ENCODE measurements at places on chromosomes 4 and X. TPM values are rescaled to one million over a fixed set of nuclear protein-coding genes. Genes with fewer than 3 reads are reported as not detected.

GRCh38 chr4:5120067-5120466 is 68.8 kb downstream of the STK32B start:
- no peak overlapping the region for H3K27ac ChIP-seq
- H3K4me3 ChIP-seq: no peak overlapping the region
- DNase-seq: no peak

CFAP299 gene
- total RNA-seq: not detected

AFAP1 gene
- total RNA-seq: 57.6 TPM

GRCh38 chr4:98546910-98547594 is 111.4 kb downstream of the TSPAN5 start:
- no peak overlapping the region for H3K4me3 ChIP-seq
- H3K27ac ChIP-seq: no peak overlapping the region
- no peak for DNase-seq
- peaks cover 24% of the 10 kb centered on the region for H3K4me1 ChIP-seq

DNA sequence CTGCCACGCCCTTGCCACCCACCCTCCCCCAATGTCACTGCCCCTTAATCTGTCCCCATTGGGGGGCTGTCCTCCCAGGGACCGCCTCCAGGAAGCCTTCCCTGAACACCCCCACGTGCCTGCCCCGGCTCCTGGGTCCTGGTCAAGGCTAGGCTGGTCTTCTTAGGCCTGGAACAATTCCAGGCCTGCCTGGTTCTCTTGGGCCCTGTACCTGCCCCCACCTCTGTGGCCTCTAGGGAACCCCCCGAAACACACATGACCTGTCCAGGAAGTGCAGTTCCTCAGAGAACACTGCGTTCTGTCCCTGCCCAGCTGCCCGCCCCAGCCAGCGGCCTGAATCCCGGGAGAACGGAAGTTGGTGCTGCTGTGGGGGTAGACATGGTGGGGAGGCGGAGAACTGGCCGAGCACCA is 5.1 kb downstream of the MXD4 start:
- no peaks in the 10 kb centered on the region for H3K4me1 ChIP-seq
- H3K36me3 ChIP-seq: no peaks in the 10 kb centered on the region
- DNase-seq: peak; percentile 6
- H3K4me3 ChIP-seq: no peak overlapping the region
- H3K27ac ChIP-seq: no peak overlapping the region

GRCh38 chrX:63050225-63050624 is 300.9 kb downstream of the SPIN4 start:
- H3K27ac ChIP-seq: no peak overlapping the region
- no peaks in the 10 kb centered on the region for H3K27me3 ChIP-seq
- H3K36me3 ChIP-seq: no peaks in the 10 kb centered on the region
- H3K4me1 ChIP-seq: no peaks in the 10 kb centered on the region
- no peak overlapping the region for H3K4me3 ChIP-seq
- no peak for DNase-seq

DNA sequence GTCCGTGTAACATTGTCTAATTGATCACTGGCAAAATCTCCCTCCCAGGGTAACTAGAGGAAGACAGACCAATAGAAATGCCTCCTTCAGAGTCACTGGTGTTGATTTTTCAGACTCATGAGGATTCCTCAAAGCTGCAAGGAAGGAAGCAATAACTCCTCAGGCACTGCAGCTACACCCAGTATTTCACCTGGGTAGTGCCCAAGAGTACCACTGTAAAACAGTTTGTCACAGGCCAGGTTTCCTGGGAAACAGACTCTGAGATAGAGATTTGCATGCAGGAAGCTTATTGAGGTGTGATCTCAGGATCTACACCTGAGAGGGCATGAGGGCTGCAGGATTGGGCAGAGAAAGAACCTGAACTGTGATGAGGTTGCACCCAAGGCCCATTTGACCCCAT is 240.7 kb upstream of the ATP6AP2 start:
- H3K4me1 ChIP-seq: no peaks in the 10 kb centered on the region
- no peak overlapping the region for H3K4me3 ChIP-seq
- DNase-seq: no peak
- H3K27ac ChIP-seq: no peak overlapping the region

SLC9B2 gene
- 37.9 TPM for total RNA-seq

GRCh38 chr4:79917246-79917645 is 155.8 kb downstream of the ANTXR2 start:
- H3K27me3 ChIP-seq: peaks cover 5% of the 10 kb centered on the region
- H3K27ac ChIP-seq: no peak overlapping the region
- H3K36me3 ChIP-seq: no peaks in the 10 kb centered on the region
- peak; percentile 33 for DNase-seq
- H3K4me1 ChIP-seq: peaks cover 15% of the 10 kb centered on the region
- no peak overlapping the region for H3K4me3 ChIP-seq

DNA sequence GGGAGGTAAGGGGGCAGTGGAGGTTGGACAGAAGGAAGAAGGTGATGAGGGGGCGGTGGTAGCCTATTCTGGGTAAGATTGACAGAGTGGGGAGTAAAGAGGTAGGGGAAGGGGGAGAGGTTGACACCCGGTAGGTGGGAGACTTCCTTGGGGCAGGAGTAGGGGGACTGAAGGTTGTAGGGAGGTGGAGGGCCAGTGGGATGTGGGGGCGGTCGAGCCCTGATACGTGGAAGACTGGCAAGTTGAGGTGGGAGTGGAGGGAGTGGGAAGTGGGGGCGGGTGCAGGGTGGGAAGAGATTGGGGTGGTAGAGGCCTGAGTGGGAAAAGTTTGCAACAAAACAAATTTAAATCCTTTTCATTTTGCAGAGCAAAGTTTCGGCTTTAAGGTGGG is 1.7 kb downstream of the GCNA start:
- H3K27me3 ChIP-seq: no peaks in the 10 kb centered on the region
- peak overlapping the region; percentile 58 for H3K27ac ChIP-seq
- H3K36me3 ChIP-seq: peaks cover 29% of the 10 kb centered on the region
- DNase-seq: no peak
- no peak overlapping the region for H3K4me3 ChIP-seq

PPEF2 gene
- not detected for total RNA-seq

TEC gene
- total RNA-seq: 2.4 TPM

DNA sequence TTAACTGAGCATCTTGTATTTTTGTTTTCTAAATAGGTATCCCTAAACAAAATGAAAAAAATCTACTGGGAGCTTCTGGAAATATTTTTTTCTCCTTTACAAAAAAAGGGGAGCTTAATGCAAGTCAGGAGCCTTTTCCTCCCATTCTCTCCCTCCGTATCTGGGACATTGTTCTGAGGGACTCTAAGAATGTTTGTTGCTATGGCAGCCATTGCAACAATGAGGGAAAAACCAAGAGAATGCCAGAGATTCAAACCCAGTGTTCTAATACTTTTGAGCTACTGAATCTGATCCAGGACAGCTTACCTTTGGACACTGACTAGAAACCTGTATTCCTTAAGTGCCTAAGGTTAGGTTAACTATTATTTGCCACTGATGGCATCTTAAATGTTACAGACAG is 485.7 kb upstream of the HS3ST1 start:
- no peaks in the 10 kb centered on the region for H3K36me3 ChIP-seq
- H3K4me1 ChIP-seq: no peaks in the 10 kb centered on the region
- H3K4me3 ChIP-seq: no peak overlapping the region
- no peak for DNase-seq
- no peak overlapping the region for H3K27ac ChIP-seq

ASB9 gene
- total RNA-seq: 0.78 TPM

EXOC1L gene
- total RNA-seq: not detected
